ENCODE measurements at places on chromosomes 2 and 18.

DNA sequence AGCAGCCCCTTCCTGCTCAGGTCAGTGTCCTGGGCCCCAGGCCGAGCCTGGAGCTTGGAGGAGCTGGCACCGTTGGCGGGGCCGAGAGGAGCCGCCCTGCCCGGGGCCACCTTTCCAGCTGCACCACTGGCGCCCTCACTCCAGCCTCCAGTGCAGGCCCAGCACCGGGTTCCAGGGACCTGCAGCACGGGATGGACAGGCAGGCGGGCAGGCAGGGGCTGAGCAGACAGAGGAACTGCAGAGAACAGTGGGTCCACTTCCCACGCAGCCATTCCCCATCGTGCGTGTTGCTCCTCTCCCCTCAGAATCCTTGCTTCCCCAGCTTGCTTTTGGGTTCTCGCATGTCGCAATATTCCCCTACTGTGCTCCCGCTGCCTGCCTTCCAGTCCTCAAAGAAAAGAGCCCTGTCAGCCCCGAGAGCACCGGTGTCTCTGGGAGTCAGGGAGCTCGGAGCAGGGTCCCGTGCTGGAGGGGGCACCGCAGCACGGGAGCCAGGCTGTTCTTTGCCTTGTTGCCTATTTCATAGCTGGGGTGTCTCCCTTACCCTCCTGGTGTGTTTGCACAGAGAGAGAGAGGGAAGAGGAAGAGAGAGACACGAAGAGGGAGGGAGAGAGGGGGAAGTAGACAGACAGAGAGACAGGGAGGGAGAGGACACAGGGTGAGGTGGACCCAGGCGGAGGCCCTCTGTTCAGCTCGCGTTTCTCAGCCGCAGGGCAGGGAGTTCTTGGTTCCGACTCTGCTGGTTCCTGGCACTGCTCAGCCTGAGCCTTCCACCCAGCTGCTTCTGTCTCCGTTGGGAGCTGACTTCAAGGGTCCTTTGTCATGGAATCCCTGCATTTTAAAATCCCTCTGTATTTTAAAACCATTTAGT is 126.0 kb downstream of the MBP start:
- no peak for DNase-seq

DNA sequence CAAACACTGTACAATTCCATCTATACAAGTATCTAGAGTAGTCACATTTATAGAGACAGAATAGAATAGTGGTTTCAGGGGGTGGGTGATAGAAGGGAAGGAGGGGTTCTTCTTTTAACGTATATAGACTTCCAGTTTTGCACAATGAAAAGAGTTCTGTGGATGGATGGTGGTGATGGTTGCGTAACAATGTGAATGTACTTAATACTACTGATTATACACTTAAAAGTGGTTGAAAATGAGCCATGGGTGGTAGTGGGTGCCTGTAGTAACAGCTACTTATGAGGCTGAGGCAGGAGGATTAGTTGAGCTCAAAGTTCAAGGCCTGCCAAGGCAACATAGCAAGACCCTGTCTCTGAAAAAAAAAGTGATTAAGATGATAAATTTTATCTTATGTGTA is 85.8 kb downstream of the SETBP1 start:
- no peak for DNase-seq

- no peak for DNase-seq
Observed at GRCh38 chr2:107591561-107592279, 235.0 kb upstream of the RGPD4 start.

DNA sequence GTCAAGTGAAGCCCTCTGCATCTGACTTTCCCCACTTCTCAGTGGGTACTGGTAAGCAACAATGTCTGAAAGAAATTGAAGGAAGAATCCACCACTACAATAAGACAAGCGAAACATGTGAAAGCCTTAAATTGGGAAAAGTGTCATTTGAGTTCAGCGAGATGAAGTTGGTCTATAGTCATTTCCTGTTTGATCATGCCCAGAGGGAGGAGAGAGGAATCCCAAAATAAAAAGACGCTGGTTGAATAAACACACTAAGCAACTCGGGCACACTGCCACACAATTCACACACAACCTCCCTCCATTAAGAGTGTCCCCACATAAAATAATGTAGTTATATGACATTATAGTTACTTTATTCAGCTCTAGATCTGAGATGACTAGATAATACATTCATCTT is 166.1 kb downstream of the CBLN2 start:
- DNase-seq = no peak

DNA sequence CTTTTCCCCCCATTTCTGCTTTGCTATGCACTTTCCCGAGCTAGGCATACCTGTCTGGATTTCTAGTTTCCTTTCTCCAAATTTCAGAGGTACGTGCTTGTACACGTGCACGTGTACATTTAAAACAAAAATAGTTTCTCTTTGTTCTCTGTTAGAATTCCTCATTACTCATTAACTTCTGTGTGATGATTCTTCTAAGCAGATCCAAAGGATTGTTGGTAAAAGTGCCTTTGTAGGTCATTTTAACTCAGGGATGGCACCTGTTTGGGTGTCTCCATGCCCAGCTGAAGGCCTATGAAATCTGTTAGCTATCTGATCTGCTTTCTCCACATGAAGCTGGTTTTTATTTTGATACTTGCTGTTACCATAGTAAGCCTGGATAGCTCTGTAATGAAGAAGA is 264.3 kb downstream of the LPIN1 start:
- DNase-seq = no peak

DNA sequence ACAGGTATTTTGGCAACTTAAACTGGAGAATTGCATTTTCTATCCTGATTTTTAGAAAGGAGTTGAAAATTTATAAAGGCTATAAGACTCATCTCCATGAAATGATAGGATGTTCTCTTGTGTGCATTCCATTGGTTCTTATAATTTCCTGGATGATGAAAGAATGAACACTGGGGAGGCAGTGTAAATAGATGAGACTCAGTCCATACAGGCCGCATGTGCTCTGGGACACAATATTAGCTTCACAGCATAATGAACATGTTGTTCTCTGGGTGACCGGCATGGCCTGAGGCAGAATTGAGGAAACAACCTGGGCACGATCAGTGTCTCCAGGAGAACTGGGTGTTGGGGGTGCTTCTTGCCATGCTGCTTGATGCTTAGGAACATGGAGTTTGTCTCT is 38.8 kb downstream of the AOX1 start:
- no peak for DNase-seq

DNA sequence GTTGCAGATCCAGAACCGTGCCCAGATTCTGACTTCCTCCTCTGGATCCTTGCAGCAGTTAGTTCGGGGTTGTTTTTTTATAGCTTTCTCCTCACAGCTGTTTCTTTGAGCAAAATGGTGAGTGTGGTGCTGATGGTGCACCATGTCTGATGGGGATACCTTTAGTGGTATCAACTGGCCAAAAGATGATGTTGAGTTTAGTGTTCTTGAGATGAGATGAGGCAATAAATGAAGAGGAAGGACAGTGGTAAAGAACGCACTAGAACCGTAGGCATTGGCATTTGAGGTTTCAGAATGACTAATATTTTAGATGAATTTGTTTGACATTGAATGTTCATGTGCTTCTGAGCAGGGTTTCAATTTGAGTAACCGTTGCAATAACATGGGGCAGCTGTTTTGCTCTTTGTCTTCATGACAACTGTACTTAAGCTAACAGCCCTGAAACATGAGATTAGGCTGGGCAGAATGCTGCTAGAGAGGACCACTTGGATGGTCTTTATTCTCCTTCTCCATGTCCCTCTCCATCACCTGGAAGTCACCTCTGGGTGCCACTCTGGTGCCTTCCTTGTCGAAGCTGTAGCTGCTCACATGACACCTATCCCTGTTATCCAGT is 3.9 kb downstream of the CTLA4 start:
- DNase-seq = no peak

- DNase-seq = no peak
Observed at GRCh38 chr2:232875256-232876121, 5.4 kb downstream of the SNORC start.

- no peak for DNase-seq
Observed at GRCh38 chr2:210477496-210477895, 937 bp upstream of the LANCL1 start.

- no peak for DNase-seq
Observed at GRCh38 chr2:98486374-98486981, 41.8 kb downstream of the INPP4A start.

DNA sequence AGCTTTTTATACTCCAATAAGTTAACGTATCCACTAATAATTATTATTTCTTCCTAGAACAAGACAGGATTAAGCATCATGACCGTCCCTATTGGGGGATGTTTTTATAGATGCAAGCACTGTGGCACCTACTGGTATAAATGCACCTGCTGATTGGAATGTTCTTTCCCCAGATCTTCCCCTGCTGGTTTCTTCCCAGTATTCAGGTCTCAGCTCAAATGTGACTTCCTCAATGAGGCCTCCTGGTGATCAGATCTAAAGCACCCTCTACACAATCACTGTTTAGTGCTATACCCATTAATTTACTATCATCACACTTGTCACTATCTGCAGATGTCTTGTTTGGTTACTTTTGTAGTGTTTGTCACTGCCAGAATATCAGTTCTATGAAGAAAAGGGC is 3.9 kb upstream of the TYMS start:
- DNase-seq = no peak

GRCh38 chr18:12271376-12272235 is 17.4 kb downstream of the CIDEA start:
- DNase-seq = no peak

DNA sequence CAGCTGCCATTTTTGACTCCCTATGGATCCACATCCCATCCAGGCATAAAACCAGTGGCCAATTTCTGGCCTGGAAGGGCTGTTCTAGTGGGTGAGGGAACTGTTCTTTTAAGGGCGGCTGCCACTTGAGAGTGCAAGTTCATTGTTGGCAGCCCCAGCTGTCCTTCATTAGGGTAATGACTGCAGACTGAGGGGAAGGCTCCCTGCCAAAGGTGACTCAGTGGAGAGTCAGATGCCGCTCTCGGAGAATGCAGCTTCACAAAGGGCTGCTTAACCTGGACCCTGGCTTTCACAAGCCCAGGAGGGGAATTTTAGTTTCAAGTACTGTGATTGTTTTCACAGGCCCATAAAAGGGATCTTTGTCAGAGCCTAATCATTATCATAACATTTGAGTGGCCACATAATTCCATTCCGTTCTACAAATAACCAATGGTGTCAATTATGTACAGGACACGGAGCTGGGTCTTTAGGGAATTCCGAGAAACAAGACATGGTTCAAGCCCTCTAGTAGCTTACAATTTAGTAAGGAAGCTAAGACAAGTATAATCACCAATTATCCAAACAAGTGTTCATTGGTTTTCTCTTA is 235.7 kb downstream of the CDCA7 start:
- no peak for DNase-seq

DNA sequence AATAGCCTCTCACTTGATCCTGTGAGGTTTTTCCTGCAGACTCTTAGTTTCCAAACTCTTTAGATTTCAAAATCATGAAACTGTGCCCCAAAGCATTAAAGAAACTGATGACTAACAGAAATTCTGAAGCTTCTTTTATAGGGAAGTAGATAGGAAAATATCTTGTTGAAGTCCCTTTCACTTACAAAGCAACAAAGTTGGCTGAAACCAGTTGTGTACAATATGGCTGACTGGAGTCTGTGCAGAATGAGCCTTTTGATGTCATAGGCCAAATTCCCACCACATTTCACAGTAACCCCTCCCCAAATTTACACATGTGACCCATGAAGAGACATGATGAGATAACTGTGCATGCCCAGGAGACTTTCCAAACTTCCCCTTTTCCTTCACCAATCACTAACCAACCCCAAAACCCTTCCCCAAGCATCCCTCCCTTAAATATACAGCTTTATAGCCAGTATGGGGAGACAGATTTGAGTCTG is 61.7 kb upstream of the NCK2 start:
- DNase-seq = no peak

GRCh38 chr2:11161747-11162146 is 6.5 kb downstream of the SLC66A3 start:
- no peak for DNase-seq

- no peak for DNase-seq
Observed at GRCh38 chr2:158993721-158994587, 25.5 kb downstream of the TANC1 start.

GRCh38 chr2:98759827-98760625 is 29.1 kb upstream of the MGAT4A start:
- DNase-seq = no peak

DNA sequence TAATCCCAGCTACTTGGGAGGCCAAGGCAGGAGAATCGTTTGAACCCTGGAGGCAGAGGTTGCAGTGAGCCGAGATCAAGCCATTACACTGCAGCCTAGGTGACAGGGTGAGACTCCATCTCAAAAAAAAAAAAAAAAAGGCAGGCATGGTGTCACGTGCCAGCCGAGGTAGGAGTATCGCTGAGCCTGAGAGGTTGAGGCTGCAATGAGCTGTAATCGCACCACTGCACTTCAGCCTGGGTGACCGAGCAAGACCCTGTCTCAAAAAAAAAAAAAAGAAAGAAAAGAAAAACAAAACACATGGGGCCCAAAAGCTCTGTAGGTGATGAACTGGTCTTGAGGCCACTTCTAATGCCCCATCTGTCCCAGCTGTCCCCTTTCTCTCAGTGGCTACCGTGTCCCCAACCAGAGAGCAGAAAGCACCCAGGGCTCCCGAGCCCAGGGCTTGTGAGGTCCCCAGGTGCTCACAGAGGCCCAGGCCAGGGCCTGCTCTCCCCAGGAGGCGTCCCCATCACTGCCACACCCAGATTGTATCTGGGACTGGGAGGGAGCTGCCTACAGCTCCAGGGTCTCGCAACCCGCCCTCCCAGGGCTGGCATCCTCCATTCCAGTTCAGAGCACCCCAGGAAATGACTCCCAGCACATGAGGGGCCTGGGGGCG is 8.5 kb downstream of the KLHL30 start:
- no peak for DNase-seq

DNA sequence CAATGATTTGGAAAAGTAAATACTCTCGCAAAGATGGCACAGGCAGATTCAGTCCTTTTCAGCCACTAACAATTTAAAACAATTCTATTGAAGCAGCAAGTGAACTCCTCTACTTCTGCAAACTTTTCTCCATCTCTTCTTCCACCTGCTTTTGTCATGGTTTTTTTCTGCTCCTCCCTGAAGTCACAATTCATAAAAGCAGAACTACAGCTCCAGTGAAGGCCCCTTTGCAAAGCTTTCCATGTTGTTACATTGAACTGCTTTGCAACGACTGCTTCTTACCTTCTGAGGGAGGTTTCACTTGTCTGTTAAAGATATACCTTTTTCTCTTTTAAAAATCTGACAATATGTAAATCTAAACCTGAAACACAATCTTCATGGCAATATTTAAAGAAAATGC is 3.7 kb upstream of the SERTAD2 start:
- no peak for DNase-seq

GRCh38 chr2:12068796-12069538 is 322.5 kb downstream of the LPIN1 start:
- no peak for DNase-seq

DNA sequence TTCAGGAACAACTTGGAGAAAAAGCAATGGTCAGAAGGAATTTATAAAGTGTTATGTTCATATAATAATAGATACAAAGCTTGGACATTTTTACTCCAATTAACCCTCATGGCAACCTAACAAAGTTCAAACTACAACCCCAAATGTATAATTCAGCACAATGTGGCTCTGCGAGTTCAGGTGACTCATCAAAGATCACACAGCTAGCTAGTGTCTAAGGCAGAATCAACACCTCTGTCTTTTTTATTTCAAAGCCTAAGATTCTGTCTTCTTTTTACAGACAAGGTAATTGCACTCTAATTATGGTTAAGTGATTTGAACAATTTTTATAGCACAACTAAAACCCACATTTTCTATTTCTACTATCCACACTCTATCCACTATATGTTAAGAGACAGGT is 90.5 kb downstream of the CHST9 start:
- no peak for DNase-seq

- no peak for DNase-seq
Observed at GRCh38 chr18:6928359-6928758, 189.2 kb downstream of the LAMA1 start.
